ENCODE measurements at places on chromosomes 2 and 18.

GRCh38 chr2:28463211-28463816 is 32.5 kb upstream of the PLB1 start:
- no peak for DNase-seq

DNA sequence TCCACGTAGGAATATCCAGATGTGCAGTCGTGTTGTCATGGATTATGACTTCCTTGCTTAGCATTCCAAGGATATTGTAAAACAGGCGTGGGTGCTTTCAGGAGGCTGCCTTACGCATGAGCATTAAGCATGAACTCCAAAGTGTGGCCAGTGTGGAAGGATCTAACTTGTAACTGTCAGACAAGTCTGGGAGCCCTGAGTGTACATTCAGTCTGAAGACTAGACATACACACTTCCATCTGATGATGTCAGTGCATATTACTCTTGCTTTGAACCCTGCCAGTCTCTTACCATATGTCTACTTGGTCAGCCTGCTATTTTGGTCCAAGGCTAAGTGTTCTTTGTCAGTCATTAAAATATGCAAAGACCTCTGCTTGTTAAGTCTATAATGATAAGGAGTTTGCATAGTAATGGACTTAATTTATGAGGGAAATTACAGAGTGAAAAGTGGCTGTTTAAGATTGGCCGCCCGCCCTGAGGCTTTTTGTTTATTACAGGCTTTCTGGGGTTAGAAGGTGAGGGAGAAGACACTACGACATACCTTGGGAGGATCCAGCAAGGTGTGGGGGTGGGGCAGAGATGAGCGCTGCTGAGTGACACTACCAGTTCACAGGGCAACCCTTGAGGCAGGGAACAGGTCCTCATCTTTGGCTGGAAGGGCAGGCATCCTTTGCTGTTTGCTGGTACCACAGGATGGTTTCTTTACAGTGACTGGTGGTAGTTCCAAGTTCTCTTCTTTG is 48.3 kb downstream of the CABLES1 start:
- DNase-seq = no peak

DNA sequence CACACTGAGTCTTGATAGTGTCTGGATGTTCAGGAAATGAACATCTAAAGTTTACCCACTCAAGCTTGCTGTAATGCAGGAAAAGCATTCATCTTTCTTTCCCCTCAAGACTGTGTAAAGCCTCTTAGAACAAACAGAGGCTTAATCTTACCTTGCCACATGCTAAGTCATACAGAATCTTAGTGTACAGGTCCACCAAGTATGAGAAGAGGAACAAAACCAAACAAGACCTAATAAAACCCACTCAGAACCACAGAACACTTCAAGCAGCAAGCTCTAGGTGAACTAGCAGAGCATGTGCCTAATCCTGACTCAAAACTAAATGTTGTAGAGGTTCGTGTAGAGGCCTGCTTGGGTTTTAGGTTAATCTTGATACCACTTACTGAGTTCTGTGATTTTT is 97.6 kb downstream of the SPTBN1 start:
- no peak for DNase-seq

DNA sequence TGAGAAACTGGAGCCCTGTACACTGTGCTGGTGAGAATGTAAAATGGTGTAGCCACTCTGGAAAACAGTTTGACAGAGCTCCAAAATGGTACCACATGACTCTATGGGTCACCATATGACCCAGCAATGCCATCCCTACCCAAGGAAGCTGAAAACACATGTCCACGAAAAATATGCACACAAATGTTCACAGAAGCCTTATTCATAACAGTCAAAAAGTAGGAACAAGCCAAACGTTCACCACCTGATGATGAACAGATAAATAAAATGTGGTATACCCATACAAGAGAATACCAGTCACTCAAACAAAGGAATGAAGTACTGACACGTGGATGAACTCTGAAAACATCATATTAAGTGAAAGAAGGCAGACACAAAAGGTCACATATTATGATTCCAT is 4.6 kb downstream of the AFG3L2 start:
- no peak for DNase-seq

GRCh38 chr2:106284255-106284654 is 90.2 kb upstream of the UXS1 start:
- no peak for DNase-seq

GRCh38 chr2:134667081-134667480 is 51.7 kb downstream of the TMEM163 start:
- no peak for DNase-seq

- DNase-seq = no peak
These were observed 135.6 kb downstream of the CDH2 start for GRCh38 chr18:28041366-28041765.

- no peak for DNase-seq
These were observed 207.7 kb upstream of the CRIM1 start for GRCh38 chr2:36147670-36148390.

DNA sequence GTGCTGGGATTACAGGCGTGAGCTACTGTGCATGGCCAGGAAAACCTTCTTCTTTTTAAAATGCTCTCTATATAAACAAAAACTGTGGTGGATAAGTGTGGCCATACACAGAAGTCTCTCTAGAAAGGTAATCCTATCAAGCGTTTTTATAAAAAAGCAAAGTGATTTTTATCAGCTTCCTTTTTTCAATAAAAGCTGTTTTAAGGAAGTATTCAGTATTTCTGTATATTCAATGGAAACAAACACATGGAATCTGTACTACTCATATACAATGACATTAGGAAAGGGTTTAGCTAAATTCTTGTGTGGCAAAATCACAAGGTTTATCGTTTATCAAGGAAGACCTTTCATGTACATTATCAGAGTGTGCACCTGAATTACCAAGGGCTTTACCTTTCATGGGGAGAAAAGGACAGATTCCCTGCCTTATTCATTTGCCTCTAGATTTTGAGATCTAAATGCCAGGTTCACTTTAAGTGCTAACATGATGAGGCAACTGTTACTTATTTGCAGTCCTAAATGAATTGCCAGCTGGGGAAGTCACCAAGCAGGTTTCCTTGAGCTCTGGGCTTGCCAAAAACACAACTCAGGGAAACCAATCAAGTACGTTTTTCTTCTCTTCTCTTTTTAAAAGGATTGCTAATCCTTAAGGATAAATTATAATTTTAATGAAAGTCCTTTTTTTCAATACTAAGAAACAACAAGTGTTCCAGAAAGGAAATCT is 70.8 kb downstream of the RTN4 start:
- DNase-seq = no peak

GRCh38 chr2:63101954-63102353 is 51.3 kb downstream of the OTX1 start:
- DNase-seq = no peak

- DNase-seq = no peak
These were observed at the start of gene GAREM2 for GRCh38 chr2:26172871-26173775. GAREM2 (plus strand) TSS chr2:26173088; CDS start chr2:26173221, 133 bp downstream.

GRCh38 chr2:74538881-74539339 is 9.2 kb downstream of the HTRA2 start:
- DNase-seq = no peak

- no peak for DNase-seq
These were observed 37.0 kb upstream of the ATP5MC3 start for GRCh38 chr2:175218551-175218950.

GRCh38 chr18:3103576-3103975 is 90.6 kb upstream of the LPIN2 start:
- no peak for DNase-seq

DNA sequence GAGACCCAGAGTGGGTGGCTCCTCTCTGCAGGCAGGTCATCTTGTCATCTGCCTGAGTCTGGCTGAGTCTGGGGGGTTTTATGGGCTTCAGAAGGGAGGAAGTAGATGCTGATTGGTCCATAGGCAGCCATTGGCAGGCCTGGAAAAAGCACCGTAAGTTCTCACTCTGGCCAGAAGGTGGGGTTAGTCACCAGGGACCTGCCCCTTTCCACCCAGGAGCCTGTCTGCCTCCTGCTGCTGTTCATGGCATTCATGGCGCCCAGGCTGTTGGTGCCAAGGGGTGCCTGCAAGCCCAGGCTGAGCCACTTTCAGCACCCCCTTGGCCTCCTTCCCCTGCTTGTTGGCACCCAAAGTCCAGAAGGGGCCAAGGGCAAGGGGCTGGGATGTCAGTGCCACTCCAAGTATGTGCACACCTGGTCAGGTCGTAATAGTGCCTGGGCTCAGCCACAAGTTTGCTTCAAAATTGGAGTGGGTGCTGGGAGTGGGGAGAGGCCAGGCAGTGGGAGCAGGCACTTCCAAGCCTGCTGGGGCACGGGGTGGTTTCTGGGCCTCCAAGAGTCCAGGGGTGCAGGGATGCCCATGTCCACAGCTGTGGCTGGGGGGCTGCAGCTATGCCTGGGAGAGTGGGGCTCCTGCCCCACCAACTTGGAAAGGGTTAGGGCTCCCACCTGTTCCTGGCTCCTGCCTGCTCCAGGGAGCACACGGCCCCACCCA is 178.1 kb downstream of the FAM210A start:
- no peak for DNase-seq

DNA sequence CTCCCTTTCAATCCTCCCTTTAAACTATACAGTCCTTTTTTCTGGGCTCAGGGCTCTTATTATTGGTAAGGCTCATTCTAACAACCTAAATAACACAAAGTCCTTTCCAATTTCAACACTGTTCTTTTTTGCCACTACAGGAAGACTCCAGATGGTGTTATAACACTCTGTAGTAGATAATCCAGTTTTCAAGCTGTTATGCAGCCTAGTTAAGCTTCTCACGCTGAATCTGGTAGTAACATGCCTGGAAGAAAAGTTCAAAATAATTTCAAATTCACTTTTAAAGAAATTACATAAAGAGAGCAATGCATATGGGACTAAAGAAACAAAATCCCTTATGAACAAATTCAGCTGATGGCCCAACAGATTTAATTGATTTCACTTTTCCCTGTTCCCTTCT is 3.2 kb upstream of the MPP4 start:
- no peak for DNase-seq

GRCh38 chr18:37574113-37574512 is 8.5 kb upstream of the CELF4 start:
- no peak for DNase-seq

GRCh38 chr18:50706651-50707050 is 113.2 kb downstream of the MRO start:
- DNase-seq = no peak

DNA sequence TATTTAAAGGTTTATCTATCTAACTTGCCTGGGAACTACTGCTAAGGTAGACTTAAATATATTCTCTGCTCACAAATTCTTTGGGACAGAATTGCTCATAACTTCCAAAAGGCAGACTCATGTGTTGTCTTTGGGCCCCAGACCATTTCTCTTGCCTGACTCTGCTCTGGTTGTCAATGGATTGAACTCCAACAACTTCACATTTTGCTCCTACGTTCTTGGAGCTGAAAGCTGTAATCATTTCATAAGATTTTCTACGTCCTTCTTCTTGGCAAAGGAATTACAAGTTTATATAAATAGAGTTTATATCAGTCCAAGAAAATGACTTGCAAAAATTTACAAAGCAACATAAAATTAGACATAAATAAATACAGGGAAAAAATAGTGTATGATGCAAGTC is 32.9 kb upstream of the PPM1B start:
- no peak for DNase-seq

- no peak for DNase-seq
These were observed 102.8 kb upstream of the SALL3 start for GRCh38 chr18:78876868-78877267.

DNA sequence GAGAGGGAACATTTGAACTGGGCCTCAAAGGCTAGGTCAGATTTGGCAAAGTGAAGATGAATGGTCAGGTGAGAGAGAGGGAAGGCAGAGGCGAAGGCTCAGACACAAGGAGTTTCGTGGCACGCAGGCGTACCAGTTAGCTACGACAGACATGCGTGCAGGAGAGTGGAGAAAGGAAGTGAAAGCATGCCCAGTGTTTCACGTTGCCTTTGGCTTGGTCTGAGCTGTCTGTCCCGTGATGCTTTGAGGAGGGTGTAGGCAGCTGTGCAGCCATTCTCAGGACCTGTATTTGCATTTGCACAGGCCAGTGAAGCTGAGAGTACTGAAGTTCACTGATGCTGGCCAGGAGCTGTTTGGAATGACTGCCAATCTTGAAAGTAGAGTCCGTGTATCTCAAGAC is 69.5 kb downstream of the HNRNPLL start:
- DNase-seq = no peak

DNA sequence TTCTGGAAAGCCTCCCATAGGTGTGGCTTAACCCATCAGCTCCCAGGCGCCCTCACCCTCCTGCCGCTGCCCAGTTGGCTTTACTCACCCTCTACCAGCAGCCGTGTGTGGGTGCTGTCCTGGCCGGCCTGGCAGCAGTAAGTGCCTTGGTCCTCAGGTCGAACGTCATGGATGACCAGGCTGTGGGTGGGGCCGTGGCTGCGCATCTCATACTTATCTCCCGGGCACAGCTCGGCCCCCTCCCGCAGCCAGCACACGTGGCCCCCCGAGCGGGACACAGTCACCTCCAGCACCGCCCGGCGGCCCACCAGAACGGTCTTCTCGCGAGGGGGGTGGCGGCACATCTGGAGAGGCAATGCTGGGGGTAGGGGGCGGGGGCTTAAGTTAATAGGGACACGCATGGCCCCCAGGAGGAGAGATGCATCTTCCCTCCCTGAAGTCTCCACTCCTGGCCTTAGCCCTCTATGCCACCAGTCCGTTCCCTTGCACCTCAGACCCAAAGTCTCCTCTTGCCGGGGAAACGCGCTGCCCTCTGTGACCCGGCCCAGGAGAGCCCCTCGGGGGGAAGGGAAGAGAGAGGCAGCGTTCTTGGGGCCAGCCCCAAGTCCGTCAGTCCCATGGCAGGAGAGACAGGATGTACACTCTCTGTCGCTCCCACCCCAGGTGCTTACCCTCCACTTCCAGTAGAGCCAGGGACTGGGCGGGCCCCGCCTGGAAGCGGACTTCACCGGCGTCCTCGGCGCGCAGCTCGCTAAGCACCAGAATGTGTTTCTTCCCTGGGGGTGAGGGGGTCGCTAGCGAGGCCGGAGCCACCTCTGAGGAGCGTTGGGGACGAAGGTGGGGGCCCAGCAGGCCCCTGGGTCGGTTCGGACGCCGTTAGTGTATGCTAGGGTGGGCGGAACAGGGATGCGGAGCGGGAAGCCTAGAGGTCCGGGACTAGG is 7.9 kb downstream of the TMEM198 start:
- no peak for DNase-seq

DNA sequence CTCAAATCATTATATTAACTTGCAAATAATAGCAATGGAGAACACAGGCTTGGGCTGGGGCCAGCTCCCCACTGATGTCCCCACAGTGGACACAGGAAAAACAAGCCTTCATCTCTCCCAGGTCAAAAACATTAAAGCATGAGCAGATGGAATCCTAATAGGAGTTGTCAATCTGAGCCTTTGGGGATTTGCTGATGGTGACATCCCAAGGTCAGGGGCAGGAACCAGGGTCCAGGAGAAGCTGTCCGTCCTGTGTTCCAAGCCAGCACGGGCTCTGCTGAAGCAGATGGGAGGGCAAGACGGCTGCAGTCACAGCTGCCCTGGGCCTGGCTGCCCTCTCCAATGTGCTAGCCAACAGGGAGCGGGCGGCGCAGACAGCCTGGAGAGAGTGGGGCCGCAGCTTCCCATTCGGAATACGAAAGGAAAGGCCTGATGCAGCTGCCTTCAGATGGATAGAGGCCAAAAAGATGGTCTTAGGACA is 135.5 kb downstream of the NDUFA10 start:
- no peak for DNase-seq

GRCh38 chr18:46360102-46360699 is 256.0 kb downstream of the HAUS1 start:
- DNase-seq = no peak

GRCh38 chr2:201444746-201445465 is 6.4 kb downstream of the TRAK2 start:
- DNase-seq = no peak
